SHP77 (cell line): ENCODE measurements at places on chromosomes 3 and 15.

GRCh38 chr3:171284308-171285075 lies 175.7 kb downstream of the TNIK start:
- DNase-seq: no peak

DNA sequence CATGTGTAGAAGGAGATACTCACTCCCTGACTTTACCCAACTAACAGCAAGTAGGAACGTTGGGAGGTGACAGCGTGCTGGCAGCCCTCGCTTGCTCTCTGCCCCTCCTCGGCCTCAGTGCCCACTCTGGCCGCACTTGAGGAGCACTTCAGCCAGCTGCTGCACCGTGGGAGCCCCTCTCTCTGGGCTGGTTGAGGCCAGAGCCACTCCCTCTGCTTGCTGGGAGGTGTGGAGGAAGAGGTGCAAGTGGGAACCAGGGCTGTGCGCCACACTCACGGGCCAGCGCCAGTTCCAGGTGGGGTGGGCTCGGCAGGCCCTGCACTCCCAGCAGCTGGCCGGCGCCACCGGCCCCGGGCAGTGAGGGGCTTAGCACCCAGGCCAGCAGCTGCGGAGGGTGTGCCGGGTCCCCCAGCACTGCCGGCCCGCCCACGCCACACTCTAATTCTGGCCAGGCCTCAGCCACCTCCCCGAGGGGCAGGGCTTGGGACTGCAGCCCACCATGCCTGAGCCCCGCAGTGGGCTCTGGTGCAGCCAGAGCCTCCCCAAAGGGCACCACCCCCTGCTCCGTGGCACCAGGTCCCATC lies 68.4 kb upstream of the FRMD4B start:
- no peak for DNase-seq

- no peak for DNase-seq
Observed at GRCh38 chr3:128353991-128354687, 112.6 kb downstream of the DNAJB8 start.

- DNase-seq: no peak
Observed at GRCh38 chr15:87537295-87537694, 719.2 kb downstream of the NTRK3 start.

DNA sequence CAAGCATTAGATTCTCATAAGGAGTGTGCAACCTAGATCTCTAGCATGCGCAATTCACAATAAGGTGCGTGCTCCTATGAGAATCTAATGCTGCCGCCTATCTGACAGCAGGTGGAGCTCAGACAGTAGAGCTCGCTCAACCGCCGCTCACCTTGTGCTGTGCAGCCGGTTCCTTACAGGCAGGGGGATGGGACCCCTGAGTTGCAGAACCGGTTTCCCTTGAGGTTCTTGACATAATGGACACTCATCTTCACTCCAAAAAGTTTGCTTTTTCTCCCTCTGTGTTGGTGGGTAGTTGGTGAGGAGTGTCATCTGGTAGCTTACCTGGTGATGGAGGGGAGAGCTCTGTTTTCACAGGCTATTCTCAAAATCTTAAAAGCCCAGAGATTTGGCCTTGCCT lies 324.0 kb upstream of the TBL1XR1 start:
- DNase-seq: no peak

GRCh38 chr15:25936004-25936403 lies 72.9 kb upstream of the ATP10A start:
- no peak for DNase-seq

GRCh38 chr3:115347737-115348136 lies 200.6 kb upstream of the ZBTB20 start:
- no peak for DNase-seq

GRCh38 chr3:155805204-155805801 lies 775 bp downstream of the C3orf33 start:
- peak; percentile 19 for DNase-seq

DNA sequence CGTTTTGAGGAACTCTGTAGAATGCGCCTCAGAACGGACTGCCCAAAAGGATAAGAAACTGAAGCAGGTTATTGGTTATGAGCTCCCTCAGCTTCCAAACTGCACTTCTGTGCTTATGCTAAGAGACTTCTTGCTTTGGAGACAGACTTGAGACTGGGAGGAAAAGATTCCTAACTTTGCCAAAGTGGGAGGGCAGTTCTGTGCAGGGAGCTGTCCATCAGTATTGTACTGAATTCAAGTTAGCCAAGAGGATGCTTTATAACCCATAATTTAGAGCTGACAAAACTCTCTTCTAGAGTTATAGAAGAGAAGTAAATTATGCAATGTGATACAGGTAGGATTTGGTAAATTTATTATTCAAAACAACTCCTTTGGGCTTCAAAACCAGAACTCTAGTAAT lies 519.8 kb upstream of the GBE1 start:
- no peak for DNase-seq

- DNase-seq: no peak
Observed at GRCh38 chr3:55364421-55364820, 122.7 kb downstream of the WNT5A start.

- no peak for DNase-seq
Observed at GRCh38 chr3:196169836-196170240, 41.4 kb downstream of the ZDHHC19 start.

DNA sequence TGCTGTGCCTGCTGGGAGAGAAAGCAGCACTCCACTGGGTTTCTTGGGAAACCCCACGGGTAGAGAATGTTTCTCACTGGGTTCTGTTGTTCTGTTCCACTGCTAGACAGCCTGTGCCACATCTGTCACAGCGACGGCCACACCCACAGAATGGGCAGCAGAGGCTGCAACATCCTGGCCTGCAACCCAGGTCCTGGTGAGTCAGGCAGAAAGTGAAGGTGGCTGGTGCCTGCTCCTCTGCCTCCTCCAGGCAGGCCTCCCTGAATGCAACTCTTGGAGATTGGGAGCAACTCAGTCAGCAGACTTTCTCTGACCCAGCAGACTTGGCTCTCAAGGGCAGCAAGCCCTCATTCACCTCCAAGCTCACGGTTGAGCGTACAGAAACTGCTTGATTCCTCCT lies 13.0 kb downstream of the C3orf18 start:
- DNase-seq: no peak

GRCh38 chr3:144272680-144273079 lies 301.1 kb downstream of the DIPK2A start:
- DNase-seq: peak; percentile 47

DNA sequence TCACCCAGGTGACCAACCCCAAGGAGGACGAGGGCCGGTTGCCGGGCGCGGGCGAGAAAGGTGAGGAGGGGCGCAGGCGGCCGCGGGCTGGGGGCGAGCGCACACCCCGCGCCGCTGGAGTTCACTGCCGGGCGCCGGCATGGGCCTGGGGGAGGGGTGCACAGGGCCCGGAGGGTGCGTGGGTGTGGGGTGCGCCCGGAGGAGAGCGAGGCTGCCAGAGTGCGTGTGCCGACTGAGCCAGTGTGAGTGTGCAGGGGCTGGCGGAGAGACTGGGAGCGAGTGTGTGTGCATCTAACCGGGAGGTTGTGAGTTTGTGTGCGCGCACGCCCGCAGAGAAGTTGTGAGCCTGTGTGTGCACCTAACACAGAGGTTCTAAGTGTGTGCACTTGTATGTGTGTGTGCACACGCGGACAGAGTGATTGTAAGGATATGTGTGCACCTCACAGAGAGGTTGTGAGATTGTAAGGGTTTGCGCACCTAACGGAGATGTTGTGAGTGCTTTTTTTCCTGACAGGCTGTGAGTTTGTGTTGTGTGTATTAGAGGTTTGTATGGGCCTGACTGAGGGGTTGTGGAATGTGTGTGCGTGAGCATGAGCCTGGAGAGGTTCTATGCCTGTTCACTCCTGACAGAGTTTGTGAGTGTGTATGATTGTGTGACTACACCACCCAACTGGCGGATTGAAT lies 681 bp downstream of the CTDSPL start:
- no peak for DNase-seq

- peak; percentile 15 for DNase-seq
Observed at GRCh38 chr15:44711743-44712345, 527 bp downstream of the B2M start.

DNA sequence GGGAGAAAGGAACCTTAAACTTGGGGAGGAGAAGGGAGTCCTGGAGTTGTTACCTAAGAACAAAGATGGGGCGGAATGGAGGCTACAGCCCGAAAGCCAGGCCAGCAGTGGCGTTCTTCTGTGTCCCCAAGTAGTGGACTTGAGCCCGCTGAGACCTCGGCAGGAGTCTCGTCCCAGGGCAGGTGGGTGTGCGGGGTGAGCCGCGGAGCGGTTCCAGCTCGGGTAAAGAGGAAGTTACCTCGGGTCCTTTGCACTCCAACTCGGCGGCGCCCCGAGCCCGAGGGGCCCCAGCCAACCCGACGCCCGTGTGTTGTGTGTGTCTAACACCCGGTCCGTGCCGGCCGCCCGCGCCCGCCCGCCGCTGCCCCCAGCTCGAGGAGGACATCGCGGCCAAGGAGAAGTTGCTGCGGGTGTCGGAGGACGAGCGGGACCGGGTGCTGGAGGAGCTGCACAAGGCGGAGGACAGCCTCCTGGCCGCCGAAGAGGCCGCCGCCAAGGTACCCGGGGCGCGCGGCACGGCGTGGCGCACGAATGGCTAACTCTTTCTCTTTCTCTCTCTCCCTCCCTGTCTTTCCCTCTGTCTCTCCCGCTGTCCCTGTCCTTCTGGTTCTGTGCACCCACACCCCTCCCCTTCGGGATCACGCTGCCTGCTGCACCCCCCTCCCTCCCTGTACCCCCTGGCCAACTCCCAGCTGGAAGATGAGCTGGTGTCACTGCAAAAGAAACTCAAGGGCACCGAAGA lies 959 bp downstream of the TPM1 start:
- DNase-seq: no peak

DNA sequence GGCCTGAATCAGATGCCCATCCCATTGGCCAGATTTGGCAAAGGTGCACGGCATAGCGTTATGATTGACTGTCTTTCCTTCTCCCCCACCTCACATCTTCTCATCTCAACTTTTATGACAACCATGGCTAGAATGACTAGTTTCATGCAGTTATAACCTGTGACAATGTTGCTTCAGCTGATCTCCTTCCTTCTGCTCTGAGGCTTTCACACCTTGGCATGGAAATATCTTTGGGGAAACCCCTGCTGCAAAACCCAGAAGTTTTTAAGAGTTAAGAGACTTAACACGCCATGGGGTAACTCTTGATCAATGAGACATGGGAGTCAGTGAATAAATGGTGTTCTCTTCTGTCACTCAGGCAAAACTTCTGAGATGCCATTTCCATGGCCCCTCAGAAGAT lies 290.7 kb upstream of the MDFIC2 start:
- no peak for DNase-seq

- no peak for DNase-seq
Observed at GRCh38 chr15:99211926-99212325, 37.5 kb downstream of the TTC23 start.

GRCh38 chr3:193771653-193772421 lies 178.8 kb downstream of the OPA1 start:
- DNase-seq: no peak

- no peak for DNase-seq
Observed at GRCh38 chr3:120743556-120744195, 1.1 kb downstream of the GTF2E1 start.

DNA sequence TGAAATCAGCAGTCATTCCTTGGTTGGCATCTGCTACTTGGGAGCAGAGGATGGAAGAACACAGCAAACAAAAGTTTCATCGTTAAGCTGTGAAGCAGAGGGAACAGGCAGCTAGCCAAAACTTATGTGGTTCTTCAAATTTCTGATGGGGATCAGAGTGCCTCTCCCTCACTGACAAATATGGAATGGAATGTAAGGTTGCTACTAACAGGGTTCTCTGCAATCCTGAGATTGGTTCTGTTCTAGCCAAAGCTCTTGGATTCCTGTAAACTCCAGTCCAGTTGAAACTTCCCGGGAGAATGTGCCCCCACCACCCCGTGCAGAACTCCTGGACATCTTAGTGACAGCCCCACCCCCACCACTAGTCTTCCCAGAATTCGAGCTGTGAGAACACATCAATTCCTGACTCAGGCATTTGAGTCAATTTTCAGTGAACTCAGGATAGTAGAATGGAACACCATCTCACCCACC lies 55.9 kb upstream of the PHLDB2 start:
- DNase-seq: no peak

GRCh38 chr15:58987036-58987435 lies 427 bp upstream of the RNF111 start:
- DNase-seq: no peak

DNA sequence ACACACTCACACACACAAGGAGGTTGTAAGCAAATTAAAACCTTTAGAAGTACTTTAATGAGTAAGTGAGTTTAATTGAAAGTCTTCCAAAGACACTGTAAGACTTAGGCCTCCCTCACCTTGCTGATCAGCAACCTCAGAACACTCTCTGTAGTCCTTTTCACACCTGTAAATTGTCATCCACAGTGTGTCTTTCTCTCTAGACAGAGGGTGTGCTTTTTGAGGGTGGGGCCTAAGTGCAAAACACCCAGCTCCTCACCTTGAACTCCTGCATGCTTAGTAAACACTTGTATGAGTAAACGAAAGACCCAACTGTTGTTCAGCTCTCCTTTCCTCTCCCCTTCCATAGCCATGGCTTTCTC lies 183.2 kb upstream of the IL12A start:
- DNase-seq: no peak

DNA sequence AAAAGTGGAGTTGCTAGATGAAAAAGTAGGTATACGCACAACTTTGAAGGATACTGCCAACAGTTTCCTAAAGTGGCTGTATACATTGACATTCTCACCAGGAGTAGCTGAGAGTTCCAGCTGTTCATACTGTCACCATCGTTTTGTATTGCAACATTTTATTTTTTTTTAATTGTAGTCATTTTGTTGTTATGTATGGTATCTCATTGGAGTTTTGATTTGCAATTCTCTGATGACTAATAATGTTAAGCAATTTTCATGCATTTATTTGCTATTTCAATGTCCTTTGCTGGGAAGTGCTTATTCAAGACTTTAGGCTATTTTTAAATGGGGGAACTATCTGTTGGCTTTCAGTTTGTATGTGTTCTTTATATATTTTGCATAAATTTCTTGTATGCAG lies 185.1 kb upstream of the TGFBR2 start:
- no peak for DNase-seq
